ENCODE measurements at places on chromosomes 1 and 21.

DNA sequence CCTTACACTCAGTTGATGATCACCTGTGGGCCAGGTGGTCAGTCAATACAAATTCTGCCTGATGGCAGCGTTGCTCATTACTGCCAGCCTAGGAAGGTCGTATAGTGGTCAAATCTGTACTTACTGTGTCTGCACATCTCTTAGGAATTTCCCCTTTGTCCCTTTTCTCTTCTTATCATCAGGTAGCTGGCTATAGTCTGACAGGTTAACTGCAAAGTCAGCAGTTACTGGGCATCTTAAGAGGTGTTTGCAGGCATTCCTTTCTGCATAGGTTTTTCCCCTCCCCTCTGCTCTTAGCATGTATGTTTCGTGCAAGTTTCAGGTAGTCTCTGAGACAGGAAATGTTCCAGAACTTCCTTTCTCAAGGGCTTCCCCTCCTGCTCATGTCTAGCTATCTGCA is 298.7 kb downstream of the LRRIQ3 start:
- DNase-seq: no peak

DNA sequence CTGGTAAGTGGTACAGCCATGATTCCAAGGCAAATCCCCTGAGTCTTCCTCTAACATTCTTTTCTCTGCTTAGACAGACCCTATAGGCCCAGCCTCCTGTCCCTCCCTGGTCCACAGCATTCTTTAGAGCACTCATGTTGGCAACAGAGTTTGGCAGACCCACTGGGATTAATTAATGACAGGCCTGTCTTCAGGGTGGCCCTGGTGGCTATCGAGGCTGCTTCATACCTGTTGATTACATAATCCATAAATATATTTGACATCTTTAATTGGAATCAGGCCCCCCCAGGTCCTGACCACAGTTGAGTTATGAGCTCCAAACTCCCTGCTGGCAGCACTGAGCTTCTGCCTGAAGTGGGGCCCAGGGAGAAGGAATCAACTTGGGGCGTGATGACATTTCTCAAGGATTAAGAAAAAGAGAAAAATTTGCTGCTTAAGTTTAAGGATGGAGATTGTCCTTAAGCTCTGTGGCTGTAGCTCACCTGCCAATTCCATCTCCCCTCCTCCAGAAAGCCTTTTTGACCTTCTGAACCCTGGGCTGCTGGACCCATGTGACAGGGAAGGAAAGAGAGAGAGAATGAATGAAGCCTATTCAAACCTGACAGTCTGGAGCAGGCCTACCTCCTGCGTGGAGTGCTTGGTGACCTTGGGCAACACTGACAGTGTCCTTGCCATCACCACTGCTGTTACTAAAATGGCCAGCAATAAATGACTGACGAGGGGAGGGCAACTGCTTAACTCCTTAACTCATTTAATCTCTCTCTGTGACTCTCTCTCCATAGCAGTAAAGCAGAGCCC is 156.6 kb downstream of the TRABD2B start:
- DNase-seq: no peak

- DNase-seq: no peak
Measured at GRCh38 chr1:36965275-36966159, 68.8 kb downstream of the GRIK3 start.

- DNase-seq: no peak
Measured at GRCh38 chr21:21807598-21807903, 809.3 kb downstream of the NCAM2 start.

- DNase-seq: no peak
Measured at GRCh38 chr1:84155517-84155916, 11.4 kb downstream of the PRKACB start.

GRCh38 chr1:184322253-184322652 is 64.6 kb upstream of the C1orf21 start:
- no peak for DNase-seq

DNA sequence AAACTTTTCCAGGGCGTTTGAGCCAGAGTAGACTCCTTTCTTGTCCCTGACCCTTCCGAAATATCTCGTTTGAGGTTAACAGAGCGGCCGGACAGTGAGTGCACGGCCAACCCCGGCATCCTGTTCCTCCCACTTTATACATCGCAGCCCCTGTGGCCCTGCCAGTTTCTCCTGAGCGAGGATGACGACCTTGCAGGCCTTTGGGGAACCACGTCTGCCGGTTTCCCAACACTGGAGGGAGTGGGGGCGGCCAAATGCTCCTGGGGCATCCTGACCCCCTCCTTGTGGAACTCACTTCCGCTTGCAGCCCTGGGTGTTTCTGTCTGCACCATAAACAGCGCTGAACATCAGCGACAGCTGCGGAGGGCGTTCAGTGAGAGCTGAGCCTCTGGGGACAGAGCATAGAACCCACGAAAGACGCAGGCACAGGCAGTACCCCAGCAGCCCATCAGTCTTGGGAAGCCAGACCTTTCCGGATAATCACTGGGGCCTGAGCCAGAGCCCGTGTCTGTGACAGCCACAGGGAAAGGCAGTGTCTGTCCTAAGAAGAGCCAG is 4.8 kb upstream of the KCNAB2 start:
- no peak for DNase-seq

DNA sequence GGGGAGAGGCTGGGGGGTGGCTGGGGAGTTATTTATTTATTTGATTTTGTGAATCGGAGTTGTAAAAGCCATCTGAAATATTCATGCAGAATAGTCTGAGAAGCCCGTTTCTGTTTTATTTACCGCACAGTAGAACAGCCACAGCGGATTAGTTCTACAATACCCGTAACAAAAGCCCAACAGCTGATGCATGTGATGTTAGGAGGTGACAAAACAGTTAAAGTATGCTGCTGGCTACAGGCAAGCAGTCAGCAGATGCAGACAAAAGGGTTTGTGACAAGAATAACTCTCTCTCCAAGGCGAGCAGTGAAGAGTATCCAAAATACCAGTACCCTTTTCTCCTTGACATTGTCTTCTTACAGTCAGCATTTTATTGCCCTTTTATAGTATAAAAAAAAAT is 42.0 kb downstream of the PROX1 start:
- DNase-seq: no peak
